ENCODE measurements at places on chromosomes 13 and 19. TPM values are rescaled to one million over a fixed set of nuclear protein-coding genes. Genes with fewer than 3 reads are reported as not detected.
A peak's percentile ranks its signal among the peaks of the same experiment; 100 is the strongest.

- DNase-seq, result no peak
- no peaks in the 10 kb centered on the region for H3K4me1 ChIP-seq
- no peaks in the 10 kb centered on the region for H3K36me3 ChIP-seq
- no peak overlapping the region for H3K27ac ChIP-seq
- no peaks in the 10 kb centered on the region for H3K27me3 ChIP-seq
- no peak overlapping the region for H3K4me3 ChIP-seq
Observed at GRCh38 chr19:21947775-21948174, 63.0 kb downstream of the ZNF208 start.

The ZNF540 gene
- total RNA-seq, result 2.1 TPM

The CD37 gene
- total RNA-seq, result 2.5 TPM

- no peak overlapping the region for H3K4me3 ChIP-seq
- DNase-seq, result no peak
- no peaks in the 10 kb centered on the region for H3K4me1 ChIP-seq
- no peaks in the 10 kb centered on the region for H3K36me3 ChIP-seq
- no peak overlapping the region for H3K27ac ChIP-seq
Observed at GRCh38 chr19:23420824-23421223, 25.6 kb upstream of the ZNF91 start.

GRCh38 chr13:79285159-79285558, 120.9 kb downstream of the RBM26 start:
- no peak overlapping the region for H3K4me3 ChIP-seq
- DNase-seq, result no peak
- H3K36me3 ChIP-seq, result no peaks in the 10 kb centered on the region
- no peak overlapping the region for H3K27ac ChIP-seq

DNA sequence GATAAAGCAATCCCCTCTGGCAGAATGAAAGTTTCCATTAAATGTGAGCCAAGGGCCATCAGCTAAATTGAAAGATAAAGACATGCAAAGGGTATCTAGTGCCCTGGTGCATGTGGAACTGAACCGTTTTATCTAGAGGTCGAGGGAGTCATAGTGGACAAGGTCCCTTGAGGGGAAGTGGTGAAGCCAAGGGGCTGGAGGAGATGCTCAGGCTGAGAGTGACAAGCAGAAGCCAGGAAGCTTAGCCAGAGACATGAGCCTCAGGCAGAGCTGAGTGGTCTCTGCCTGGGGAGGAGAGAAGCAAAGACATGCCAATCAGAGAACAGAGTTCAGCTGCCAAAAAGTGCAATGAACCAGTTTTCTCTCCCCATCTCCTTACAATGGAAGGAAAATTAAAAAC, 68.1 kb upstream of the SLC10A2 start:
- H3K4me3 ChIP-seq, result no peak overlapping the region
- no peaks in the 10 kb centered on the region for H3K27me3 ChIP-seq
- DNase-seq, result no peak
- no peaks in the 10 kb centered on the region for H3K36me3 ChIP-seq

DNA sequence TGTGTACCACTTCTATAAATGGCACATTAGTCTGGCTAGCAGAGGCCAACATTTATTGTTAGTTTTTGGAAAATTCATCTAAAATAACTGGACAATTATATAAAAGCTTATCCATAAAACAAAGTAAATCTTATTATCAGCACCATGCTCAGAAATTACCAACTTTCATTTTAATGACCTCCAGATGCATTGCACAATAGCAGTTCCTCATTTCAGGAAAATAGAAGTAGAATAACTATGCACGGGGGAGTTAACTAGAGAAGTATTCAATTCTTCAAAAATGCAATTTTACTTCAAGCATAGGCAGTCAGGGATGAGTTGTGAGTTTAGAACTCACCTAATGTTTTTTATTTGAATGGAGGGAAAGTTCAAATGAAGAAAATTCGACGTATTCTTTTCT, 1023.5 kb downstream of the PCDH17 start:
- no peak for DNase-seq
- no peaks in the 10 kb centered on the region for H3K4me1 ChIP-seq
- no peaks in the 10 kb centered on the region for H3K36me3 ChIP-seq

The TUBB4A gene
- total RNA-seq, result 19.2 TPM

GRCh38 chr19:5961969-5962945, 15.7 kb downstream of the RANBP3 start:
- H3K27me3 ChIP-seq, result no peaks in the 10 kb centered on the region
- peak; percentile 77 for DNase-seq
- H3K4me1 ChIP-seq, result peaks cover 56% of the 10 kb centered on the region
- H3K27ac ChIP-seq, result peak overlapping the region; percentile 94
- H3K36me3 ChIP-seq, result no peaks in the 10 kb centered on the region
- peak overlapping the region; percentile 5 for H3K4me3 ChIP-seq

The BCAM gene
- 34.4 TPM for total RNA-seq

GRCh38 chr19:38307597-38307996, 3.5 kb downstream of the C19orf33 start:
- no peak overlapping the region for H3K4me3 ChIP-seq
- DNase-seq, result no peak
- no peak overlapping the region for H3K27ac ChIP-seq
- no peaks in the 10 kb centered on the region for H3K27me3 ChIP-seq

DNA sequence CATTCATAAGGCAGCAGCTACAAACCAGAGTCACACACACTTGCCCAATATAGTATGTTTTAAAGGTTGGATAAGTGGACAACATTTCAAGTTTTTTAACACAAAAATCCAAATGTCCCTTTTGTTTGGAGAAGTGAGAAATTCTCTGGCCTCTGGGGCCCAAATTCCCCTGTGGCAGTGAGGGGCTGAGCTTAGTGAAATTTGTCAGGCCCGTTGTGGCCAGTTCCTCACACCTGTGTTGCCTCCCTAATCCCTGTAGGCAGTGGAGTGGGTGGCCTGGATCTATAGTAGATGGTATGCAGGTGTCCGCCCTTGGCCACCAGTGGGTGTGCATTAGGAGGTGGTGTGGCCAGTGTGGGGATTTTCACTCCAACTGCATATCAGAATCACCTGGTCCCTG, 6.7 kb downstream of the WDR62 start:
- no peak overlapping the region for H3K4me3 ChIP-seq
- H3K27ac ChIP-seq, result no peak overlapping the region
- peaks cover 7% of the 10 kb centered on the region for H3K4me1 ChIP-seq
- DNase-seq, result no peak
- H3K36me3 ChIP-seq, result no peaks in the 10 kb centered on the region

DNA sequence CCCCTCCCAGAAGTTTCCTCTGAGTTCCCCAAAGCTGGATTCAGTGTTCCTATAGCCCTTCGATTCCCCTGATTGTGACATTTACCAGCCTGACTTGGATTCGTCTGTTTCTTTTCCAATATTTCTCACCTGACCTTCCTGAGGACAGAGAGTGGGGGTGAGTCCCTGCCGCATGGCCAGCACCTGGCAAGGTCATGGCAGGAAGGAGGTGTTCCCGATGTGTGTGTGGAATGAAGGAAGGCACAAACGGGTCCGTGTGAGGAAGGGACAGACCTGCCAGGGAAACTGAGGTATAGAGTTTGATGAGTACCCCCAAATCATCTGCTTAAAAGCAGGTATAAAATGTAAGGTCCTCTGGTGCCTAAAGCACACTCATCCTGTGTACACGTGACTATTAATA, 3.3 kb downstream of the COL4A1 start:
- H3K27me3 ChIP-seq, result peaks cover 12% of the 10 kb centered on the region
- H3K4me3 ChIP-seq, result no peak overlapping the region
- H3K27ac ChIP-seq, result no peak overlapping the region
- no peaks in the 10 kb centered on the region for H3K4me1 ChIP-seq

The SIGLEC12 gene
- total RNA-seq, result 0.42 TPM

DNA sequence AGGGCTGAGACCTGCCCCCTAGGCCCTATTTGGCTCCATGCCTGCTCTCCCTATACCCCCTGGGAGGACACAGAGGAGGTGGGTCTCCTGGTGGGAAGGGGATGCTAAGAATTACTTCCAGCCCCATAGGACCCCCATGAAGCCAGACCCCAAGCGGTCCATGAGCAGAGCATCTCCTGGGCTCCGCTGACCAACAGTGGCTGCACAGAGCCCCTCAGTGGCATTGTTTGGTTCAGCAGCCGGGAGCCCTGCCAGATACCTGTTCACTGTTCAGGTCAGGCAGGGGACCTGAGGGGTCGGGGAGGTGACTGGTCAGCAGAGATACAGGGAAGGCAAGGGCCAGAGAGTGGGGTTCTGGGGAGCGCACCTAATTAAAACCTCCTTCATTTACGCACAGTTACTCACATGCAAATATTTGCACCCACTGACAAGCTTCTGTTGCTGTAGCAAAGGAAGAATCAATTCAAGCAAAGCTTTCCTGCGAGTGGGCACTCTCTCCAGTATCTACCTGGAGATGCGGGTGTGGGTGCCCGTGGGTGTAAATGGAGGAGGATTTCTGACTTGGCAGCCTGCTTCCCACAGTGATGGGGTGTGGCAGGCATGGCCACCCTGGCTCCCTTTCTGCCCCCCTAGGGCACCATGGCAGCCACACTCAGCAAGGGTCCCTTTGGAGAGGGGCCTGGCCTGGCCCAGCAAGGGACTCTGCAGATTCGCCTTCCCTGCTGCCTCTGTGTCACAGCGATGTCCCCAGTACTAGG, 83.5 kb downstream of the CHST8 start:
- H3K27ac ChIP-seq, result no peak overlapping the region
- no peaks in the 10 kb centered on the region for H3K4me1 ChIP-seq
- H3K36me3 ChIP-seq, result no peaks in the 10 kb centered on the region
- DNase-seq, result no peak

Data from right lobe of liver (tissue), 6 donors.